ENCODE measurements at places on chromosomes 6 and 20. TPM values are rescaled to one million over a fixed set of nuclear protein-coding genes. Genes with fewer than 3 reads are reported as not detected.

- DNase-seq = no peak
Measured at GRCh38 chr6:99613409-99613704, 6.7 kb downstream of the PRDM13 start.

DNA sequence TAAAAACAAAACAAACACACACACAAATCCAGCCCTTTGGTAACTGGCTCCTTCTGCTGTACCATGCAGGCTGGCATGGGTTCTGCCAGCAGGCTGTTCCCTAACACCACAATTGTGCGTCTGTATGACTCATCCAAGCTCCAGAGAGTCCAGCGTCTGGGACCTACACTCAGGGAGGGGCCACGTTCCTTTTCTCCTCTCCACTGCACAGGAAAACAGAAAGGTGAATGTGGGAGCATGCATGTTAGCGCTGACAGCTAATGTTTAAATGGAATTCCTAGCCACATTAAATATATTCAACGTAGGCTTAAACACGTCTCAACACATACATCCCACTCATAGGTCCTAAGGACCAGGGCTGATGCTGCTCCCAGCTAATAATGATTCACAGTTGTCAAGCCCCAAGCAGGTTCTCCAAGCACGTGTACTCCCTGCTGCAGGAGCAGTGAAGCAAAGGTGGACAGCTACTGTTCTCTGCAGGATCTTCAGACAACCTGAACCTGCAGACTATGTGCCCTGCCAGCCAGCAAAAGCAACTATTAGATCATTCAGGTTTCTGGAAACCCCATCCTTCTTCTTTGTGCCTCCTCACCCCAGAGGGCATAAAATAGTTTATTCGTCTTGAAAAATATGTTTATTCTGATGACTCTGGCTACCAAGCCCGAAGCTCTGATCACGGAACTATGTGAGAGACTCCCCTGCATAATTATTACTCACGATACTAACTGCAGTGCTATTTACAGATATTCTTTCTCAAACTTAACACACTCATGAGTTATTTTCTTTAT is 20.9 kb downstream of the MAP1LC3A start:
- DNase-seq = peak; percentile 99

GRCh38 chr20:25097498-25097897 is 15.6 kb upstream of the VSX1 start:
- DNase-seq = no peak

GRCh38 chr6:45631396-45631795 is 253.7 kb upstream of the SUPT3H start:
- peak; percentile 70 for DNase-seq

Gene TMEM200A
- polyA plus RNA-seq = 20.5 TPM

- DNase-seq = no peak
Measured at GRCh38 chr6:140311146-140311545, 936.7 kb upstream of the CITED2 start.

DNA sequence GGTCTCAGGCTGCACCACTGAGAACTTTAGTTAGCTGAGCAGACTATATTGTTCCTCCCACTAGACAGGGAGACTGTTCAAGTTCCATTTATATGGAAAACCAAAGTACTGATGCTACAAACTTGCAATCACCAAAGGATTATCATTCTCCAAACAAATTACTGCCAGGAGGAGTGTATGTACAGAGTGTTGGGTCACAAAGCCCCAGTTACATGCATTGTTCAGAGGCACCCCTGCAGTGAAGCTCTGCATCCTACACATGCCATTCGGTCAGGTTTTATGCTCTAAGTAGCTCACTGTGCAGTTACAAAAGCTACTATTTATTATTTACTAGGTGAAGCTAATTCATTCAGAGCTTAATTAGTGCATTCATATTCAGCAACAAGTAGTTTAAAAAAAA is 75.8 kb downstream of the SMLR1 start:
- DNase-seq = no peak

DNA sequence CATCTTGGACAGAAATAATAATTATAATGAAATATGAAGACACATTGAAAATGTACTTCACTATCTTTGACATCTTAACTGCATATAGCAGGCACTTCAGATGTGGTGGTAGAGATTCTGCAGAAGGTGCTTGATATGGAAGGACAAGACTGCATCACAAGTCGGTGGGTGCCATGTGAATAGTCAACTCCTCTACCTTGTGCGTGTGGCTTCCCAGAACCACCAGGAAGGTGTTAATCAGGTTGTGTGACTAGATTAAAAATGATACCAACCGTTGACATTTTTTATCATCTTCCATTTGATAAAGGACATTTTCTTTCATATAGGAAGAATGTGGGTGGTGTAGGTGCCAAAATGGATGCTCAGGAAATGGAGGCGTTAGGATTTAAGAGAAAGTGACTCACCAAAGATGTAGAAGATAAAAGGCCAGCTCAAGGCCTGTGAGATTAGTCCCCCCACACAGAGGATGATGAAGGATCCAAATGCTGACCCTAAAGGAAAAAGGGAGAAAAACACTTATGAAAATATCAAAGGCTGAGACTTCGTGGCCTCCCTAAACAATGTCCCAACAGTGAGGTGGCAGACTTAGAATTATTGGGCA is 12.3 kb downstream of the SLC17A2 start:
- no peak for DNase-seq

Measured in foreskin keratinocyte (primary cell).